NCI-H345 (cell line): ENCODE measurements at places on chromosomes 12 and 14.
A peak's percentile ranks its signal among the peaks of the same experiment; 100 is the strongest.

- DNase-seq: no peak
Observed at GRCh38 chr14:55693904-55694303, 113.9 kb downstream of the KTN1 start.

DNA sequence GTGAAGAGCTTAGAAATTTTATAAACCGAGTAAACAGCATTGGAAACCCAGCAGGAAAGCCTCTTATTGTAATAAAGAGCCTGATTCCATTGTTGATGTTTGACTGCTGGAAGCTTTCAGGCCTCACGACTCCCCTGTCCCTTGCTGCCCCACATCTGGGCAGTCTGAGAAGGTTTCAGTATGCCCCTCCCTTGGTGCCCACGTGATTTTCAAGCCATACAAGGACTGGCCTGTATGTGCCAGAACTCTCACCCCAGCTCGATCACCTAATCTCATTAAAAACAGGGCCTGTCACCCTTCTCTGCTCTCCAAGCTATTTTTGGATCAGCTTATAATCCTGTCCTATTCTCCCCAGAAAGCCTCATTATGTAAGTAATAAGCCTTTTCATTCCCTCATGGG, 7.5 kb upstream of the PYROXD1 start:
- DNase-seq: no peak

DNA sequence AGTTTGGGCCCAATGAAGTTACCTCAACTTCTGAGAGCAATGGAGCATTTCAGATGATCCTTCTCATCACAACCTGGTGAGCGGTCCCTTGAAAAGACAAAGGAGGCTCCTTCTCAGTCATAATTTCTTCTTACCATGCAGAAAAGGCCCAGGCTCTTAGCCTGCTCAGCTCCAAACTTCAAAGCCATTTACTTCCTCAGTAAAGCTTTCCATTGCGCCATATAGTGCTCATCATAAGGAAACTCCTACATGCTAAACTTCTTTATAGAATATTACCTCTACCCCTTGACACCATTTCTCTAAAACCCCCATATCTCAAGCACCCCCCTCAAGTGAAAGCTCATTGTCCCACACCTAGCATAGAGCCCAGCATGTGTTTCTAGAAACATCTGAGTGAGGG, 127.1 kb downstream of the GTF2A1 start:
- DNase-seq: no peak

- DNase-seq: no peak
Observed at GRCh38 chr12:128813883-128814282, 9.9 kb downstream of the SLC15A4 start.

DNA sequence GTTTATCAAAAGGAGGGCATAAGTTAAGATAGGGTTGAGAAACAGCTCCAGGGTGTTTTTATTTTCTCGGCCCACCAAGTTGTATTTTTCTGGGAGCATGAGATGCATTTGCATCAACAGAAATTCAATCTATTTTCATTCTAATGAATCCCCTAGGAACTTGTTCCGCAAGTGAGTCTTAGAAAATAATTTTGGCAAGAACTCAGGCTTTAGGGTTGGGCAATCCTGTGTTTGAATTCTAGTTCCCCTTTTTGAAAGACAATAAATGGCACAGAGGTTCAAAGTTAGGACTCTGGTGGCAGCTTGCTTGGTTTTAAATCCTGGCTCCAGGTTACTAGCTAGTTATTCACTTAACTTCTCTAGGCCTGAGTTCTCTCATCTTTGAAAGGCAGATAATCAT, 23.7 kb downstream of the SLC5A8 start:
- no peak for DNase-seq

GRCh38 chr14:89107626-89108025, 283.2 kb downstream of the TTC8 start:
- peak; percentile 81 for DNase-seq

DNA sequence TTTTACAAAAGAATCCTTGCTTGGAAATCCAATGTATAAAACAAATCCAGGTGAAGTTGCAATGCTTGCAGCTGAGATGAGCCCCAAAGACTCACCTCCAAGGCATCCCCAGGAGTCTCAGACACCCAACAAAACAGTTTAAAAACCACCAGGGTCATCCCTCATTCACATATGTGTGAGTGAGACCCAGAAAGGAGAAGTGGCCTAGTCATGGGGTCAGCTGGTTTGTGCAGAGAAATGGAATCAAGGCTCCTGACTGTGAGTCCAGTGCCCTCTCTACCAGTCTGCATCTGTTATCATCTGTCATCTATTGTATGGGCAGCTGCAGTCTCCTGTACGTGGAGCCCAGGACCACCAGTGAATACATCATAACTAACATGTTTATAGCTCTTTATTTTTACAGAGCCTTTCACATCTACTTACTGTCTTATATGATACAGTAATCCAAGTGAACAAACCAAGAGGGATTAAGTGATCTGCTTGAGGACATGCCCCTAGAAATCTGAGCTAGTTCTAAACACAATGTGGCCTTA, 27.1 kb downstream of the PLEKHG7 start:
- no peak for DNase-seq

DNA sequence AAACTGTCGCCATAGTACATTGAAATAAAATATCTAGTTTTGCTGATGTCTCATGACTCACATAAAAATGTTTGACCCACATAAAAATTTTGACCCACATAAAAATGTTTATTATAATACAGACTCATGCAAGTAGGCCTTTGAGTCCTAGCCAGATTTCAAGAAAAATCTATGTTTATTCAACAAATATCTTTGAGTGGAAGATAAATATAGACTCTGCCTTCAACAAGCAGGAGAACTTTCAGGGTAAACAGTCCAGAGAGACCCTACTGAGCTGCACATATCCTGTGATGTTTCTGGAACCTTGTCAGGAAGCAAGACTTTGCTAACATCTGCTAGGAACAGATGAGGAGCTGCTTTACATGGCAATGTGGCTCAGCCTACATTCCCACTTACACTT, 283.1 kb downstream of the MDGA2 start:
- no peak for DNase-seq

DNA sequence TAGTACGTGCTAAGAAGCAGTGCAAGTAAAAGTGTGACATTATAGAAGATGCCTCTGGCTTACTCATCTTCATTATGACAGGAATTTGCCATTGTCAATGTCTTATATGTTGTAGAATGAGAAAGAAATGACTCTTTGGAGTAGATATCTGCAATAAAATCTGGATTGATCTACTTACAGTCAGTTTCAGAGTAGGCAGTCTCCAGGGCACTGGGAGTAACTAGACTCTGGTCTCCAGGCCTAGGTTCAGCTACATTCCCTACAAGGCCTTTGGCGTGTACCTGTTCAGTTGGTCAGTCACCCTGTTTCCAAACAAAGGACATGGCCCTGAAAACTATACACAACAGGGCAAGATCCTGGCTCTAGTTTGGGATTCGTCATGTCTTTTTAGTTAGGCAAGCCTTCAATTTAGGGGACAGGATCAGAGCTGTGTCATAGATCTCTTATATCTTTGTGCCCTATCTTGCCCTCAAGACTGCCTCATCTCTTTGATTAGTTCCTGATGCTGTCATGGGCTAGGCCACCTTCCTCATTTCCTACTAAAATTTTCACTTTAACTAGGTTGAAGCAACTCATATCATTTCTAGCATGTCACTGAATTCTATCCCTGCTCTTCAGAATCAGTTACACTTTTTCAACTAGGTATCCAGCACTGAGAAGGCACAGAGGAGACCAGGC, 410.0 kb downstream of the RAD51B start:
- no peak for DNase-seq

GRCh38 chr12:32032205-32032810, 73.1 kb downstream of the RESF1 start:
- no peak for DNase-seq

DNA sequence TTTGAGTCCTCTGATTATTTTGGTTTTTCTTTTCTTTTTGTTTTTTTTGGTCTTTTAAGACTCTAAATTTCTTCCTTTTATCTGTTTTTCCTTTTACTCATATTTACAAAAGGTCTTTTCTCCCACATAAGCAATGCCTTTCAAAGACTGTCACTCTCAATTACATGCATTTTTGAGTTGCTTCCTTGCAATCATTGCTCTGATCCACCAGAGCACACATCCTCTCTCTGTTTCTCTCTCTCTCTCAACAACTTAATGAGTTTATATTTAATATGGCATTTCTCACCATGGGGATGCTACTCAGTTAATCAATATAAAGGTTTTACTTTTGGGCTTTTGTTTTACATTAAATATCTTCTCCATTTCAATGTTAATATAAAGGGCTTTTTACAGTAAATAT, 62.7 kb upstream of the OR10AD1 start:
- DNase-seq: no peak

DNA sequence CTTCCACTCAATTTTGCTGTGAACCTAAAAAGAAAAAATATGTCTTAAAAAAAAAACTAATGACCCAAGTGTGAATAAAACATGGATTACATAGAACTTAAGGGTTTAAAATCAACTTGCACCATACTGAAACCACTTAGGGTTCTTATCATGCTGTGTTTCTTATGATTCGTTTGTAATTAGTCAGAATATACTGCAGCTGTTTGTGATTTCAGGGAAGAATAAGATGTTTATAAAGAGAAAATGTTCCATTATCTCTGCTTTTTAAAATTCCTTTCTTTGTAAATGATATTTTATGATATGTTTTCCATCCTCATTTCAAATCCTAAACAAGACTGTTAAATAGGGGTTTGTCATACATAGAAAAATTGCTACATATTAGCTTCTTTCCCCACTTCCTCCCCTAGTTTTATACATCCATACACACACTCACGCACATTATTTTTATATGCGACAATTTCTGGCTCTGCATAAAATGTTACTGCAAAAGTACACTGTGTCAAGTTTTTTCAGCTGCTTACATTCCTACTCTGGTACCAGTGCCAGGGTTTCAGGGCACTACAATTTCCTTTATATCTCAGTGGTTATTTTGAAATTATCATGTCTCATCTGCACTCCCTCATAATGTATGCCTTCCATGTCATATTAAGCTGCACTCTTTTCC, 275.2 kb upstream of the GARIN6 start:
- no peak for DNase-seq

- DNase-seq: no peak
Observed at GRCh38 chr12:131764738-131765137, 53.8 kb downstream of the SFSWAP start.

DNA sequence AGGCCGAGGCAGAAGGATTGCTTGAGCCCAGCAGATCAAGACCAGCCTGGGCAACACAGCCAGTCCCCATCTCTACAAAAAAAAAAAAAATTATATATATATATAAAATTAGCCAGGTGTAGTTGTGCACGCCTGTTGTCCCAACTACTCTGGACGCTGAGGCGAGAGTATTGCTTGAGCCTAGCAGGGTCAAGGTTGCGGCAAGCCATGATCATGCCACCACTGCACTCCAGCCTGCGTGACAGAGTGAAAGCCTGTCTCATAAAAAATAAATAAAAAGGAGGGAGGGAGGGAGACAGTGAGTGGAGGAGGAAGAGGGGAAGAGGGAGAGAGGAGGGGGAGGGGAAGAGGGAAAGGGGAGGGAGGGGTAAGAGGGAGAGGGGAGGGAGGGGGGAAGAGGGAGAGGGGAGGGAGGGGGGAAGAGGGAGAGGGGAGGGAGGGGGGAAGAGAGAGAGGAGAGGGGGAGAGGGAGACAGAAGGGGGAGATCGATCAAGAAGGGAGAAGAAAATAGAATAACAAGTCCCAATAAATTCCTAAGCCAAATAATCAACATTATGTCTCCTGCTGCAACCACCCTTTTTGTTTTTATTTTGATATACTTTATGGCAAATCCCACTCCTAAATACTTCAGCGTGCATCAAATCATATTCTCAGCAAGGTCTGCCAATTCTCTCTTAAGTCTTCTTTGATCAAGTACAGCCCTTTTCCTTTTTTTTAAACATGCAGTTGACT, 163.9 kb downstream of the MED13L start:
- no peak for DNase-seq

GRCh38 chr14:22213120-22213519, 375.9 kb downstream of the DAD1 start:
- no peak for DNase-seq

GRCh38 chr12:57584690-57585089, 6.3 kb upstream of the PIP4K2C start:
- no peak for DNase-seq

- DNase-seq: peak; percentile 40
Observed at GRCh38 chr12:132955094-132956010, 754 bp downstream of the ZNF605 start.

- no peak for DNase-seq
Observed at GRCh38 chr14:64550621-64551333, 1.0 kb downstream of the PPP1R36 start.

- DNase-seq: no peak
Observed at GRCh38 chr14:103616635-103617300, 12.2 kb upstream of the KLC1 start.

DNA sequence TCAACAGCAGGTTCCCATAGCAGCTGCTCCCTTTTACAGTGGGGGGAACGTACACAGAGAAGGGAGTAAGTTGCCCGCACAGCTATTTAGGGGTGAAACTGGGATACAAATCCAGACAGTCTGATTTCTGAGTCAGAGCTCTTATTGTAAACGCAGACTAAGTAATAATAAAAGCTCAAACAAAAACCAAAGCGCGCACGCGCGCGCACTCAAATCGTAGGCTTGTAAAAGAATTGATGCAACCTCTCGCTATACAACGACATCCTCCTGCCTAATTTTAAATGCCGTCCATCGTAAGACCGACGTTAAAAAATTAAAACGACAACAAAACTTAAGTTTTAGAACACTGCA, 747 bp upstream of the DACT1 start:
- no peak for DNase-seq

GRCh38 chr12:52867642-52868041, 18.8 kb upstream of the KRT78 start:
- no peak for DNase-seq

DNA sequence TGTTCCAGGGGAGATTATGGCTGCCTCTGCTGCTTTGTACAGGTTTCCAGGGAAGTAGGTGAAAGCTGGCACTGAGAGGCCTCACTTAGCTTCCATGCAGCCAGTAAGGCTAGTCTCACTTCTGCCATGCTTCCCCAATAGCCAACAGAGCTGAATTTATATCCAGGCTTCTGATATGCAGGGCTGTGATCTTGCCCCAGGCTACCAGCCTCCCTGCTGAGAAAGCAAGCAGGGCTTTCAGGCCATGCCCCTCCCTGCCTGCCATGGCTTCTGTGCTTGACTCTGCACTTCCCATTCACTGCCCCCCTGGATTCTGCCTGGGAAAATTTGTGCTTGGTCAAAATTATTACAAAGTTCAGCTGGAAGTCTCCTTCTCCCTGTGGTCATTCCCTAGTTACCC, 302.1 kb upstream of the FBXO33 start:
- peak; percentile 11 for DNase-seq

GRCh38 chr14:75720116-75720515, 59.1 kb downstream of the TTLL5 start:
- DNase-seq: no peak

- no peak for DNase-seq
Observed at GRCh38 chr14:102565959-102566358, 26.5 kb upstream of the RCOR1 start.
